ENCODE measurements at places on chromosomes 5 and 9.

DNA sequence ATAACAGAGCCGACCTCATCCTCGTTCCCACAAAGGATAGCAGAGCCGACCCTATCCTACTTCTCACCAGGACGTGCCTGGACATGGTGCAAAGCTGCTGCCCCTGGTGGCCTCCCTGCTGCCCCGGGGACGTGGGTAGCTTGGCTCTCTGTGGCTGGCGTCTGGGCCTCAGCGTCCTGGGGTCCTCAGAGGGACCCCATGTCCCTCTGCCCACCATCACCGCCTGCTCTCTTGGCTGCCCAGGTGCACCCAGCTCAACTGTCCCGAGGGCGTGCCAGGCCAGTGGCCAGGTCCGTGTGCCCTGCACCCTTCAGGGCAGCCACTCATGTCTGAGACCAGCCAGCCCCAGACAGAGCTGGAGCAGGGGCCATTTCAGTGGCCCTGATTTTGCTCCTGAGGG lies 8.5 kb downstream of the NKD2 start:
- no peak for DNase-seq

GRCh38 chr5:153891394-153891793 lies 147.3 kb downstream of the FAM114A2 start:
- DNase-seq, result no peak

DNA sequence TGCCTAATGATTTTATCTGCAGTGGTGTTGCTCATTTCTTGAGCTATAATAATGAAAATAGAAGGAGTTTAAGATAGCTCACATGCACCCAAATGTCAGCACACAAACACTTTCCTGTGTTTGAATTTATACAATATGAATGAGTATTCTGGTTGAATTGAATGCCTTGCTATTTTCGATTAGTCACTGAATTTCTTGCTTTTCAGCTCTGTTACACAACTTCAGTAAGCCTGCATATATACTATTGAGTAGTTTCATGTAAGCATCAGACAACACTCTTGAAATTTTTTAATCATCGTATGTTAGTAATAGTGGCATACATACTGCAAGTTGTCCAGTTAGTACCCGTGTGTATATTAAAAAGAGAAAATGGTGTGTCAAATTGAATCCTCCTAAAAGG lies 281.5 kb upstream of the GRIA1 start:
- DNase-seq, result no peak

GRCh38 chr5:178286226-178287090 lies 53.9 kb upstream of the PHYKPL start:
- DNase-seq, result no peak

- no peak for DNase-seq
Measured at GRCh38 chr5:121668635-121669034, 183.0 kb upstream of the FTMT start.

GRCh38 chr9:98132158-98132557 lies 13.1 kb upstream of the TRIM14 start:
- DNase-seq, result no peak

- no peak for DNase-seq
Measured at GRCh38 chr9:81193362-81194339, 495.7 kb downstream of the TLE1 start.

- no peak for DNase-seq
Measured at GRCh38 chr9:132020820-132021510, 58.7 kb downstream of the MED27 start.

GRCh38 chr5:21802869-21803490 lies 1050.2 kb downstream of the CDH12 start:
- no peak for DNase-seq

DNA sequence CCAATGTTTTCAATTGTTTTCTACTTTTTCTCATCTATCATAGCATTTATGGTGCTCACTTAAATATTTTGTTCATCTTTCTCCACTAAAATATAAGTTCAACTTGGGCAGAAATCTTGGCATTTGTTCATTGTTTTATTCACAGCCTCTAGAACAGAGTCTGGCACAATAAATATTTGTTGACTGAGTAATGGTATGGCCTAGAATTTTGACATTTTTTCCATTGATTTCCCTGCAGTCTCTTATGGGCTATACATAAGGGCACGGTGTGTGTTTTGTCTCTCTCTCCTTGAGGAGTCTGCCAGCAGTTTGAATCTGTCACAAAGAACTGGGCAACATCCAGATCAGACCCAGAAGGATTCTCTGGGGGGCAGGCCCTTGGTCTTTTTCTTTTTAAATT lies 379.7 kb downstream of the TMEM38B start:
- no peak for DNase-seq

DNA sequence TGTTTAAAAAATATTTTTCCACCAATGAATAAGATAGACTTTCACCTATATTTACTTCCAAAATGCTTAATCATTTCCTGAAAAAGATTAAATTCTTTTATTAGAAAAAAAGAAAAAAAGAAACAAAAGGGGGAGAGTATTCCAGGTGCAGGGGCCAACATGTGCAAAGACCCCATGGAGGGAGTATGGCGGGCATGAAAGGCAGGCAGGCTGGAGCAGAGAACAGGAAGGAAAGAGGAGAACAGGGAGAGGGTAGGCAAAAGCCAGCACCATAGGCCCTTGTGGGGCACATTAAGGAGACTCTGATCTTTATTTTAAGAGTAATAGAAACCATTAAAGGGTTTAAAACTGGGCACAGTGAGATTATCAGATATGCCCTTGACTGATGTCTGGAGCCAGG lies 16.5 kb upstream of the SAP30L start:
- DNase-seq, result no peak

- DNase-seq, result no peak
Measured at GRCh38 chr9:130901498-130902203, 5.0 kb upstream of the QRFP start.

GRCh38 chr5:154095904-154096303 lies 57.1 kb downstream of the MFAP3 start:
- DNase-seq, result no peak

DNA sequence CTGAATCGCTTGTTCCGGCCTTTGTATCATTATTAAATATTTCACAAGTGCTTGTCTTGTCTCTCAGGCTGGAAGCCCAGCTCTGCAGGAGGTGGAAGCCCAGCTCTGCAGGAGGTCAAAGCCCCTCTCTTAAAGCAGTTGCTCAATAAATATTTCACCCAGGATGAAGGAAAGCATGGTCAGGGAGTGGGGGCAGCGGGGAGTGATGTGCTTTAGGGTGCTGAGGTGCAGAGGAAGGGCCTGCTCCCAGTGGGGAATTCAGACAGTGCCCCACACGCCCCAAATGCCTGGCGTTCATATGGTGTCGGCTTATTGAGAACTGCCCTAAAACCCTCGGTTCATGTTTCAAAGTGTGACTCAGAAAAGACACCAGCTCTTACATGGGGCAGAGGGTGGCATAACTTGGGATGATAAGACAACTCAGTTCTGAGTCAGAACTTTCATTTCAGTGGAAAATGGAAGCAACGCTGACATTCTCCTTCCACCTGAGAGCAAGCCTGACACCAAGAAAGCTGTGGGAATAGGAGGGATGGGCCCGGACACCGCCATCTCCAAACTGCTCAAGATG lies 114.3 kb upstream of the DAP start:
- DNase-seq, result no peak

DNA sequence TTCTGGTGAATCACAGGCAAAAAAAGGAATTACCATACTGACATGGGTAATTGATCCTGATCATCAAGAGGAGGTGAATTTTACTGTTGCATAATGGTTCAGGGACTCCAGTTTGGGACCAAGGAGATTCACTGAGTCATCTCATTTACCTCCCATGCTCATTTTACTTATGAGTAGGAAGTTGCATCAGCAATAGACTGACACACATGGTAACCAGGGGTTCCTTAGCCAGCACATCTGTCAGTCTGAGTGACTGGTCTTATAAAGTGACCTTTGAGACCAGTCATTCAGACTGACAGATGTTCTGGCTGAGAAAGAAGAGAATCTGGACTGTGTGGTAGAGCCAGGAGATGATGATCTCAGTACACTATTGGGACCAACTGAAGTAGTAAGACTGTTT lies 384.6 kb upstream of the CD180 start:
- DNase-seq, result no peak

- peak; percentile 11 for DNase-seq
Measured at GRCh38 chr9:130834371-130835336, at the start of gene ABL1. ABL1 (plus strand) TSS chr9:130835254; CDS start chr9:130835447, 193 bp downstream.

DNA sequence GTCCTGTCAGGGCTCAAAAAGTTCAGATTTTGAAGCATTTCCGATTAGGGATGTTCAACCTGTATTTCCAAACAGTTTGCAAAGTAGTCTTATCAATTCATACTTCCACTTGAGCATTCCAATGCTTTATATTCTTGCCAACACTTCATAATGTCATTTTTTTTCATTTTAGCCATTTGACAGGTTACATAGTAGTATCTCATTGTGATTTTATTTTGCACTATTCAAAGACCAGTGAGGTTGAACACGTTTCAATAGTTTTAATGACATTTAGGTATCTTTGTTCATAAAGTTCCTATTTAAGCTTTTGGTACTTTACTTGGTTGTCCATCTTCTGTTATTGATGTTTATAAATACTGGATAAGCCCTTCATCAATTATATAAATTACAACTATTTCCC lies 71.4 kb downstream of the CEP120 start:
- DNase-seq, result no peak

DNA sequence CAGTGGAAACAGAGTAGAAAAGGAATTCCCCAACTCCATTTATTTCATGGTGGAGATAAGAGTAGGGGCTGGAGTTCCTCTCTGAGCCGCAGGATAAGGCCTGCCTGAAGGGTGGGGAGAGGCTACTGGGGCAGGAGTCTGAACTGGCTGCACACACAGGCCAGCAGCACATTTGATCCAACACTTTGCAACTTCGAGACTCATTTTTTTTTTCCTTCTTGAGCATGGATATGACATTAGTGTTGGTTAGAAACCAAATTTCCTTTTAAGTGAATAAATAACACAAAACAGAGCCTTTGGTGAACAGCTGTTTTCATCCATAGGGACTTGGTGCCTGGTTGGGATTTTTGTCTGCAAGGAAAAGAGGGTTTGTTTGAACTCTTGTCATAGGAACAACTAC lies 76.6 kb downstream of the RALGPS1 start:
- no peak for DNase-seq

GRCh38 chr9:74533253-74533652 lies 36.1 kb downstream of the RORB start:
- DNase-seq, result no peak

GRCh38 chr9:115015018-115015635 lies 84.7 kb upstream of the TNFSF8 start:
- DNase-seq, result no peak

DNA sequence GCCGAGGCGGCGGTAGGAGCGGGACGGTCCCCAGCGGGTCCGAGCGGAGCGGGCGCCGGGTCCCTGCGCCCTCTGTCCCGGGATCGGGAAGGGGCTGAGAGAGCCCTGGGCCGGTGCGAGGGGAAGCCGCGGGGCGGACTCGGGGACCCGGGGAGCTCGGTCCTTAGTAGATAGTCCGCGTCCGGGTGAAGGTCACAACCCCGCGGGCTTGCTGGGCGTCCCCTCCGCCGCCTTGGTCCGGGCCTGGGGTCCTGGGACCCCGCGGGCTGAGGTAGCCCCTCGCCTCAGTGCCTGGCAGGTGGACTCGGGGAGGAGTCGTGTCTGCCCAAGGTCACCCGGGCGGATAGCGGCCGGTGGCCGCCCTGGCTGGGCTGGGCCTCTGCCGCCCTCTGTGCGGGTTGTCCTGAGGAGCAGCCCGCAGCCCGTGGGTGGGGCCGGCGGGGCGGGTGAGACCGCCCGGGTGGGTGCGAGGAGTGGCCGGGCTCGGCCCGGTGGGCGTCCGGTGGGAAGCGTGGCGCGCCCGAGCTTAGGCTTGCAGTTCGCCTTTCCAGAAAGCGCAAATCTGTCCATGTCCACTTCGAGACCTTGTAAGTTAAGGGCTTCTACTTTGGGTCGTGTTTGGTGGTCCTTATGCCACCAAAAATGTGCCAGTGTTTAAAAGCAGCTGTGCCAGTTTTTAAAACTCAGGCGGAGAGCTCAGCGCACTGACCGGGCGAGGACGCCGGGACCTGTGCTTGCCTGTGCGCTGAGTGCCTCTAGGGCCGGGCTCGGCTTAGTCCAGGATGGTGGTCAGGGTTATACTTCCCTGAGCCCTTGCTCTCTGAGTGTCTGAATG lies 554 bp downstream of the SDHA start:
- DNase-seq, result no peak

DNA sequence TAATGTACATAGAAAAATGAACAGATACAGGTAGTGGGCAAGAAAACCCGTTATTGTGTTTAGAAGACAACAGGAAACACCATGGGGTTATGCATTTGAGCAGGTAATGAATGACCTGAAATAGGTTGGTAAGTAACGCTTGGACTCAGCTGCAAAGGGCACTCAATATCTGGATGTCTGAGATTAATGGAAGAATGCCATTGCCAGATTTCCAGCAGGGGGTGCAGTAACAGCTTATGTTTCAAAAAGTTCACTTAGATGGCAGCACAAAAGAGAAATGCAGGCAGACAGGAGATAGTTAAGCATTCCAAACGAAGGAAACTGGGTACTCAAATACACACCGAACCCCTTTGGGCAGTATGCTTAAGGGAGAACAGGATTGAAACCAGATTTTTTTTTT lies 285.5 kb upstream of the VLDLR start:
- DNase-seq, result no peak

DNA sequence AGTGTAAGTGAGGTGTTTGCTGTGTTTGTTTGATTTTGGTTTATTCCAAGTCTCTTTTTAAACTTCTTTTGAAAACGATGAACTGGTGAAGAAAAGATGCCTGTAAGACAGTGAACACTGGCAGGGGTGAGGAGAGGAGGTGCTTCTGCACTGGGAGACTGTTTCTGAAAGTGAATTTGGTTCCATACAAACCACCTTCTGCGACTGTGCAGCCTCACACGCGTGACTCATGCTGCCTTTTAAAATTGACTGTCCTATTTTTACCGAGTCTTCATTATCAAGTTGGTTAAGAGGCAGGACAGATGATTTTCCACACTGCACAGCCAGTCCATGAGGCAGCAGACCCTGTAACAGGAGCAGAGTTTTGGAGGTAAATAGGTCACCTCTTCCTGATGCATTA lies 340.6 kb downstream of the MTRR start:
- DNase-seq, result no peak

DNA sequence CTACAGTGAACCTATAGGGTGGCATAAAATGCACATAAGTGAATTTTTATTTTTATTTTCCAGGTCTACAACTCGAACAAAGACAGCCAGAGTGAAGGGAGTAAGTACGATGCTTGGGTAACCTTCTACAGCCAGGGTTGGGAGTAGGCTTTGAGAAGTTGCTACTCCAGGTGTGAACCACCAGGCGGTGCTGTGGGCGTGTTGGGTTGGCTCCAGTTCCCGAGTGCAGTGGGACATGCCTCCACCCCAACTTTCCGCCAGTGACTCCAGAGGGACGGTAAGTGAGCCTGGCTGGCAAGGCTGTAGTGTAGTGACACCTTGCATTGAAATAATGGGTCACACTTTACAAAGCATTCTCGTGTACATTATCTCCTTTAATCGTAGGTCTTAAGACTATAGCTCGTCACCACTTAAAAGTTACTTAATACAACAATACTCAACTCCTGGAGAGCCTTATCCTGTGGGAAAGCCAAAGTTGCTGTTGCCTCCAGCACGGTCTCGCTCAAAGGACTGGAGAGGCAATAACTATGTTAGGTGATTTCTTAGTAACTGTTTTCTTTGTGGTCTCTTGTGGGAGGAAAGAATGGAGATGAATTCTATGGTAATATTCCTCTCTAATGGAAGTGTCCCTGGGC lies 244.0 kb downstream of the ARHGAP26 start:
- DNase-seq, result no peak

All from stimulated activated CD8-positive, alpha-beta memory T cell treated with anti-CD3 and anti-CD28 coated beads, Interleukin-4, amount 100 ng/mL, for 4 hours (primary cell).